COLO829 (cell line): ENCODE measurements at places on chromosomes 5 and 9.

- no peak for DNase-seq
Measured at GRCh38 chr5:60219921-60220320, 326.4 kb upstream of the PDE4D start.

- no peak for DNase-seq
Measured at GRCh38 chr5:138573949-138574670, 1.1 kb downstream of the HSPA9 start.

DNA sequence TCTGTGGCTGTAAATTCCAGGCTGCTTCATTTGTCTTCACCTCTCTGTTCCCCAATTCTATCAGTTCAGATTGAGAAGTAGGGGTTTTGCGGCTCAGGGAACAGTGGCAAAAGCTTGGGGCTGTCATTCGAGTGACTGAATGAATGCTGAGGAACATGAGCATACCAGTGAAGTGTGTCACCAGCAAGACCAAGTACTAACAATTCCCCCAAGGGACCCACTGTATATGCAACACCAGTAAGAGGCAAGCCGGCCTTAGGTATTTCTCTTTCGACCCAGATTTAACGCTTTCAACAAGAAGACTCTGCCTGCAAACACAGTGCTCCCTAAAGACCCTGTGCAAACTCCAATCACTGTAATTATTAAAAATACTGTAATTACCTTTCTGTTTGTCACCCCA lies 25.8 kb downstream of the KLHL3 start:
- no peak for DNase-seq

DNA sequence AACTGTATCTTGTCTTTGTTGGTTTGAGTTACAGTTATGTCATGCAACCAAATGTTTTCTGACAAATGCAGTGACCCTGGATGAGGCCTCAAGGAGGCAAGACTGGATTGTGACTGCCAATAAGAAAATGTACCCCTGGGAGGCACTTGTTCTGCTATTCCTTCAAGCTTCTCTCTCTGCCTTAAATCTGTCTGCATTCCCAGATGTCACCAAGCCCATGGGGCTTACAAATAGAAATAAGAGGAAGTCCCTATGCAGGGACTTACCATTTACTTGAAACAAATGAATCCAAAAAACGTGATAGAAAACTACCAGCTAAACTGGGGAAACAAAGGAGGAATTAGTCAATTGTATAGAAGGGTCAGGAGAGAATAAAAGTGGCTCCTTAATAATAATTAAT lies 8.2 kb upstream of the PARP8 start:
- DNase-seq: no peak

GRCh38 chr9:90099262-90099963 lies 494.6 kb downstream of the GADD45G start:
- no peak for DNase-seq

- DNase-seq: no peak
Measured at GRCh38 chr5:142981886-142982820, 212.0 kb downstream of the ARHGAP26 start.

GRCh38 chr5:175800656-175801081 lies 70.7 kb upstream of the CPLX2 start:
- DNase-seq: no peak

- no peak for DNase-seq
Measured at GRCh38 chr5:74638970-74639806, 1.3 kb downstream of the ENC1 start.

DNA sequence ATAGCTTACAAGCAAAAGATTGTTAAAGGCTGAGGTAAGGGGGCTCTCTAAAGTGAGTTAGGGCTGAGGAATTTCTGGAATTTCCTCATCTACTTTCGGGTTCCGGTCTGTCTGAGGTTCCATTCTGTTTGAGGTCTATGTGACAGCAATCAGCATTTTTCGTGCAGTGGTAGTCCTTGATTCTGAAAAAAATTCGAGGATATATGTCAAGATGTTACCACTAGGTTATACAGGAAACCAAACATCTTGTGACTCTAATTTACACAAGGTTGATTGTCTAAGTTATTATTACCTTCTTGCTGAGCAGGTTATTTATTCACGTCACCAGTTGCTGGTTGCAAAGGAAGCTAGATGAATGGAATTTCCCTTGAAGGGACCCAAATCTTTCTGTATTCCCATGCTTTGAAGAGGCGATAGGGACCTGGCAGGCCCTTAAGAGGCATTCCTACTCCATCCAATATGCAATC lies 35.2 kb downstream of the RLN2 start:
- peak; percentile 28 for DNase-seq

DNA sequence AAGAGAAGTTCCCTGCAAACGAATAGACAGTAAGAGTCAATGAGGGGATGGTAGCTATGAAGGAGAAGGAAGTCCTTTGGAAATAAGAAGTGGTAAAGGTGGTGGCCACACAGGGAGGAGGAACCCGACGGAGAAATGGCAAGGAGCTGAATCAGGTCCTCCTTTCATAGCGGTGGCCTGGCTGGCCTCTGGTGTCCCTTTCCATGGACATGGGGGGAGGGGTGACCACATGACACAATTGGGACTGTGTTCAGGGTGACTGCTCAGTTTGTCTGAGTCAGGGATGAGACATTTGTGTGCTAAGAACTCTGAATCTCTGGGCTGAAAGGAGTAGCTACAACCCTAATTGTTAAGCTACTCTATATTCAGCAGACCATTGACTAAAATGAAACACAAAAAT lies 28.7 kb upstream of the TIMD4 start:
- DNase-seq: peak; percentile 6

- no peak for DNase-seq
Measured at GRCh38 chr9:8521112-8521511, 721.5 kb upstream of the DMAC1 start.

DNA sequence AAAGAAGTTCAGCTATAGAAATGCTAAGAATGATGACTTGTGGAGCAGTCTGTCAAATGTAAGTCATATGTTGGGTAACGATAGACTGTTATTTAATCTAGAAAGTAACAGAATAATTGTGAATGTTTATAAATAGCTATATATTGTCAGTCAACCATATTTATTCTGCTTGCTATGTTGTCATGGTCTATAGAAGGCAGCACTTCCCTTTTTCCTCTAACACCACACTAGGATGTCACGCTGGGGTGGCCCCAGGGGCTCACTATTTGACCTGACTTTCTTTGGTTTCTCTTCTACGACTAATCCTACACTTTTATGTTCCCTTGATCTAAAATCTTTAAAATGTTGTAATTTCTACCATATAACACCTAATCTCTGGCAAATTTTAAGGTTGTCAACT lies 20.5 kb downstream of the ERAP2 start:
- no peak for DNase-seq

- peak; percentile 82 for DNase-seq
Measured at GRCh38 chr9:137492464-137493363, 33.6 kb upstream of the NSMF start.

GRCh38 chr5:1383886-1384401 lies 39.0 kb upstream of the CLPTM1L start:
- DNase-seq: no peak

GRCh38 chr5:82387001-82387818 lies 109.1 kb upstream of the RPS23 start:
- DNase-seq: no peak

DNA sequence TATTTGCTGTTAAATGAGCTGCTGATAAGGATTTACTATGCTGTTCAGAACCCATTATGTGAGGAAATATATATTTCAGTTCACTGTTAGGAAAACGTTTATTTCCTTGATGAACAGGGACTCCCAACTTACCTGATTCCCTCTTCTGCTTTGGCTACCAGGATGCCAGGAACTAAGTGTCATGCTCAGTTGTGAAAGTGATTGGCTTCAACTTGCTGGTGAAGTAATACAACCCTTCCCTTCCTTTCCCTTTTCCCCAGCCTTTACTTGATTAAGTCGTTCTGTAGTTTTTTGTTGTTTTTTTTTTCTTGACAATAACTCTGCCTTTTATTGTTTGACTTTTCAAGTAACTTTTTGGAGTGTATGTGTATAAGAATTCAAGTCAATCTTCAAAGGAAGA lies 309.3 kb downstream of the DOCK8 start:
- DNase-seq: no peak

DNA sequence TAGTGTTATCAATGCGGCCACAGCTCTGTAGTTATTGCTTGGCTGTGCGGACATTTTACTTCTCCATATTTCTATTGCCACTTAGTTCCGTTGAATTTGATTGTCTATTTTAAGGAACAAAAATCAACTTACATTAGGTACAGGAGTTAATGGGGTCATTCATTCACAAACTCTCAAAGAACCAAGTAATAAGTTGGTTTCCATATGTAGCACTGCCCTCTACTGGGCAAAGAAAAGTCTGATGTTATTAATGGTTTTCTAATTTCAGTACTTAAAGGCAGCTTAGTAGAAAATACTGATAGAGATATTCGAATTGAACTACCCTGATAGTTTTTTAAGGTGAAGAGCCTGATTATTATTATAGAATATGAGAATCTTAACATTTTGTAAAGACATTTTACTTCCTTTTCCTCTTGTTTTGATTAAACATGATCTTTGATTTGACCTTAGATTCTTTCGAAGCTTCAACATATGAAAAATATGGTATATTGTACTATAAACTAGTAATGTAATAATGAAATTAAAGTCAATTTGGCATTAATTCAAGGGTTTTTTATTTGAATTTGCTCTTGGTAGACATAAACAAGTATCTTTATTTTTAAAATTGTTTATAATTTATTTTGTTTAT lies 119.5 kb upstream of the CTNND2 start:
- peak; percentile 1 for DNase-seq

DNA sequence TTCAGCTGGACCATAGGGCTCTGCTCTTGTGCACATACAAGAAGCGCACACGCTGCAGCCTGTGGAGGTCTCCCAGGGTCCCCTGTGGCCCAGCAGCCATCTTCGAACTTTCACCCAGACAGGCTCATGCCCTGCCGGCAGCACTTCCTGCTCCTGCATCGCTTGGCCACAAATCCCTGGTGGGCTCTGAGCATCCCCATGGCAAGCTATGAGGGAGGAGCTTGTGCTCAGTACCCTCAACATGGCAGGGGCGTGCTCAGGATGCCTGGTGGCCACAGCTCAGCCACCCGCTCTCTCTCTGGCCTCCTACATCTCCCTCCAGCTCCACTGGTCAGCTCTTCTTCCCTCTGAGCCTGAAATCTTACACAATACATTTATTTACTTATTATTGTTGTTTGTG lies 63.7 kb downstream of the IRX2 start:
- no peak for DNase-seq

GRCh38 chr5:24232929-24233498 lies 411.8 kb downstream of the CDH10 start:
- DNase-seq: no peak

GRCh38 chr9:132474253-132474652 lies 64.2 kb downstream of the CFAP77 start:
- DNase-seq: no peak

- no peak for DNase-seq
Measured at GRCh38 chr5:139667730-139668063, 19.5 kb downstream of the CXXC5 start.

DNA sequence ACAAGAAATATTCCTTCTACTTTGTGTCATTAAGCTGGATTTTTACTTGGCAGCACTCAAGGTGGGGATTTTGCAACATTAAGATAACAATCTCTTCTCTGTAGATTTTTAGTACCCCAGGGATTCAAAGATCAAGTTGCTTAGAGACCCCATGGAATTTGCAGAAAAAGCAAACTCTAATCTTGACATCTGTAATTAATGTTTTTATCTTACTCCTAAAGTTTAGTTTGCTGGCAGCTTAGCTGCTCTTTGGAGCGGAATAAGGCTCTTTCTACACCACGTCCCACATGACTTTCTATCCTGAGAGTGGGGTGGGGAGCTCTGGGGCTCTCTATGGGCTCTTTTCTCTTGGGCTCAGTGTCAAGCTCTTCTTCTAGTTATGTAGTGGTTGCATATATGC lies 21.7 kb upstream of the SPDL1 start:
- DNase-seq: no peak

GRCh38 chr9:136228107-136228875 lies 17.3 kb downstream of the QSOX2 start:
- DNase-seq: no peak

- no peak for DNase-seq
Measured at GRCh38 chr9:86757382-86757720, 190.0 kb downstream of the GAS1 start.

DNA sequence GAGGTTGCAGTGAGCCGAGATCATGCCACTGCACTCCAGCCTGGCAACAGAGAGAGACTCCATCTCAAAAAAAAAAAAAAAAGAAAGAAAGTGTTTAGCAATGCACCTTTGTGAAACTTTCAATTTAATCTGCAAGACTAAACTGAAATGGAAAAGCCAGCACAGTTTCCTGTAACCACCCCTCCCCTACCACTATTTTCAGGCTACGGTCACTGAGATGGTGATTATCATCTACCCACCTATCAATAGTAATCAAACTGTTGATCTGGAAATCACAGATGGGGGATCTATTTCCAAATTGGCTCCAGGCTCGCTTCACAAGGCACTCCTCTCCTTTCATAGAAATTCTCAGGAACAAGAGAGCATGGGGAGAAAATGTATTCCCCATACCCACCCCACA lies 30.6 kb upstream of the IL7R start:
- no peak for DNase-seq

DNA sequence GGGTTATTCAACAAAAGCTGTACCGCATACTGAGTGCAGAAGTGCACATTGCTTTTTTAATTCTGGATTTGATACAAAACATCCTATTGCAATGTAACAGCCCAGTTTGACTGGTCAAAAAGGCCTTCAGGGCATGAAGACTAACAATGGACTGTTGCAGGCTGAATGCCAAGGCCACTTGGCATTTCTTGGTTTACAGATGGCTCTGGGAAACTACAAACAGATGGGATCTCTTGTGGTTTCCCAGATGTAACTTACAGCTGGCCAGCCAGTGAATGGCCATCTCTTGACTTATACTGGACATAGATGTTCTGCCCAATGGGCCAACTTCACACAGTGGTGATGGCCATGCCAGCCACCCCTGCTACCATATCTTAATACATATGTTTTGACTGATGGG lies 36.8 kb downstream of the UGT3A2 start:
- peak; percentile 20 for DNase-seq

DNA sequence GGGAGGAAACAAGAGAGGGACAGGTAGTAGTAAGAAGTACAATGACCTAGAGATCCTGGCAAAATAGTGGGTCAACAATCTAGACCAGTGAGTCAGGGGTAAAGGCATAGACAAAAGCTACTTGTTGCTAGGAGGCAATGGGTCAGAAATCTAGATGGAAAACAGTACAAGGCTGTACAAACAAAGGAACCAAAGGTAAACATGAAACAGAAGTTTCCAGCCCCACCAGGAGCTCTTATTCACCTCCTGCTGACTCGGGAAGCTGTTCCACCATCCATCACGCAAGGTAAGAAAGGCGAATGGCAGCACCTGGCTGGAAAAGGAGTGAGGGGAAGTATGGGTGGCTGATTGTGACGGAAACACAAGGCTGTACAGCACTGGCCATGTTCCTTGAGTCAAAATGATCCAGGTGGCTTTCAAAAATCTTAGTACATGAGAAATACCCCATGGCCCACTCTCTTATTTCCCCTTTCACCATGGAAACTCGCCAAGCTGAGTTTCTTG lies 70.5 kb upstream of the RAI14 start:
- no peak for DNase-seq

GRCh38 chr5:144467792-144468191 lies 297.1 kb downstream of the KCTD16 start:
- DNase-seq: peak; percentile 2

- DNase-seq: peak; percentile 83
Measured at GRCh38 chr9:121233906-121234831, 32.5 kb upstream of the RAB14 start.

GRCh38 chr5:31193591-31194467 lies at the start of gene CDH6:
TSS of gene CDH6 (plus strand) at chr5:31193686. CDS start at chr5:31267474, 73,788 bp downstream.
- no peak for DNase-seq

GRCh38 chr9:100589582-100589981 lies 11.7 kb downstream of the CAVIN4 start:
- DNase-seq: no peak

- DNase-seq: no peak
Measured at GRCh38 chr5:134975078-134975715, 7.5 kb downstream of the CATSPER3 start.

GRCh38 chr9:37062336-37062735 lies 28.3 kb upstream of the PAX5 start:
- DNase-seq: no peak
